ENCODE measurements at places on chromosomes 4 and X.

DNA sequence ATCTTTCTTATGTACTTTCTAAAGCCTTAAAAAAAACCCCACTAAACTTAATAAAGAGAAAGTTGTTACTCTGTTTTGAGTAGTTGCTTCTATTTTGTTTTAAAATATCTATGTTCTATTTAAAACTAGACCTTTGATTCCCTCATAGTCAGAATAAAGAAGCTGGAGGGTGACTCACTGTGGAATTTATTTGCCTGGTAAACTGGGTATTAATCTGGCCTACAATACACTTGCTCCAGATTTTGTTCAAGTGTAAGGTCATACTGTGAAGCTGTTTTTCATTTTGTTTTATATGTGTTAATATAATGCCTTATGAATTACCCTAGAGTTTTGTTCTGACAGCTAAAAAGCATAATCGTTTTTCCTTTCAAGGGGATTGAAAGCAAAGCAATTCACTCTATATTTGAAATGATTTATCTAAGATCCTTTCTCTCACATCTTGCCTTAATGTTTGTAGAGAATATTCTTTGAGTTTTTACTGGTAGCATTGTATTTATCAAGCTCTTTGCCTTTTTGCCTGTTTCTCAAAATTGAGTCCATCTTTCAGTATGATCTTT, 277.4 kb upstream of the PITX2 start:
- no peak for DNase-seq

DNA sequence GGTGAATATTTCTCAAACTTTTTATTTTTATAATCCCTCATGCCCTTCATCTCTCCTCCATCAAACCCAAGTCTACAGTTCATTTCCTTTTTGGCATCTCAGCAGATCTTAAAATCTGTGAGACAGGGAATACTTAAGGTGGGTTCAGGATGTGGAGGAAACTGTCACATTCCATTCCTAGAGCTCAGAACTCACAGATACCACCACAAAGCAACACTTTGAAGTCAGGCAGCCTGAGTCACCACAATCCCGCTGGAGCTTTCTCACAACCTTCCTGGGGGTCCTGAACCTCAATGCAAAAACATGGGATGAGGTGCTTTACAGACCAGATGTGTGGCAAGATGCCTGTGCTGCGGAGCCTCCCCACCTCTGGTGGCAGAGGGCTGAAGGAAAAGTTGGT, 63.2 kb downstream of the HHIP start:
- DNase-seq: peak; percentile 51

DNA sequence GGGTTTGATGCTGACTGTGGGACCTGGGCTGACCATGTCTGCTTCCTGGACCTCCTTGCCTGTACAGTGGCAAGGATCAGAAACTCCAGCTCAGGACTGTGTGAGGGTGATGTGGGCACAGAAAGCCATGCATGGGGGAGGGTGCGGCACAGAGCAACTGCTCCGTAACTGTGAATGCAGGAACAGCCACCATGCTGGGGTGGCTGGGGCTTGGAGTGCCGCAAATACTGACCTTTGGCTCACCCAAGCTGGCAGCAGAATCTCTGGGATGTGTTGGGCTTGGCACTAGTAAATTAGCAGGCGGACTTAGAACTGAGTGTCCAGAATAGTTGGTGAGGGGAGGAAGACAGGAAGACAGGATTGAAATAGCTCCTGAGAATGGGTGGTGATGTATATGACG, 52.0 kb downstream of the DRD5 start:
- no peak for DNase-seq

- no peak for DNase-seq
These were observed 168.5 kb upstream of the MXRA5 start for GRCh38 chrX:3514996-3515395.

- no peak for DNase-seq
These were observed 55.8 kb upstream of the BCOR start for GRCh38 chrX:40153345-40154249.

DNA sequence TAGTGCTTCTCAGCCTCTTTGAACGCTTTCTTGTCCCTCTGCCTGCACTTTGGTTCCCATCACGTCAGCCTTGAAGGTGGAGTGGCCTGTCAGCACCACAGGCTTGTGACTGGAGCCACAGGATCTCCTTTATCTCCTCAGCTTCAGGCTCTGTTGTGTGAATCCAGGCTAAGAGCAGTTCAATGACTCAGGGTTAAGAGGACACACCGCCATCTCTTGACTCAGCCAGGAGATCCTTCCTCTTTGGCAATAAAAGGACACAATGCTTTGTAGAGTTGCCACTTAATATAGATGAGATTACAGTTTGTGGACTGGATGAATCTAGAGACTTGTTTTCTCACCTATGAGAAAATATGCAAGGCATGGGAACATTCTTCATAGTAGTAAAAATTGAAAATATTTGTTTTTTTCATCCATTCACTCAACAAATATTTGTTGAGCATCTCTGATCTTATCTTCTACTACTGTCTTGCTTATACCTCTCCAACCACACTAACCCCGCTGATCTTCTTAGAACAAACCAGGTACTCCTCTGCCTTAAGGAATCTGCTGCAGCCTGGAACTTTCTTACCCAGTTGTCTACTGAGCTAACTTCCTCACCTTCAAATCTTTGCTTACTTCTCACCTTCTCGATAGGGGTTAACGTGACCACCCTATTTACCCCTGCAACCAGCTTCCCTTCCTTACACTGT, 62.3 kb downstream of the UCHL1 start:
- peak; percentile 17 for DNase-seq

GRCh38 chrX:97030947-97031346, 147.2 kb downstream of the RPA4 start:
- DNase-seq: no peak

DNA sequence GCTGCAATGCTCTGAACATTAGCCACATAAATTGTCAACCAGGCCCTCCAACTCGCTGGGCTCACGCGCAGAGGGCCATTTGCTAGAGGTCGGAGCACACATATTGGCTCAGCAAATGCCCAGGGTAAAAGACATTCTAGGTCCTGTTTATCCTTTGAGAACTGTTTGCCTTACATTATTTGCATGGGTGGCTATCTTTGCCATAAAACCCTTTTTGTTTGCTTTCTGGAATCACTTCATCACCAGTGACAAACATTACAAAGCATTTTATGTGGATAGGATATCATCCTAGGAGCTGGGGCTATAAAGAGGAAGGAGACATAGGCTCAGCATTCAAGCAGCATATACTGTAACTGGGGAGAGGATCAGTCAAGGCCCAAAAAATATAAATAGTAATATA, 149.2 kb upstream of the RAI2 start:
- no peak for DNase-seq

DNA sequence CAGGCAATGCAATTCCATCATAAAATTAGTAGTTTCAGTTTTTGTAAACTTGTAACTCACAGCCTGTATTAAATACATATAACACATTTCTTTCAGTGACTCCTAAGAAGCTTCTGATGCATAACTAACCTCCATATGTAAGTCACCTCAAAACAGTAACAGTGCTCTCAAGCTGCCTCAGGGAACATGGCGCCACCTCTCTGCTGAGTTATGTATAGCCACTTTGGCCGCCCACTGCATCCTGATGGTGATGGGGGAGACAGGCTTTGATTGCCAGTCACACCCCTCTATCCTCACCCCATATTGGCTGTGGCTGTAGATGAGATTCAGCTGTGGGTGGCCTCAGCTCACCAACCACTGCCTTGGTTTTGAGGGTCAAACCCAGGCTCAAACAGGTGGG, 54.3 kb downstream of the LRBA start:
- no peak for DNase-seq

DNA sequence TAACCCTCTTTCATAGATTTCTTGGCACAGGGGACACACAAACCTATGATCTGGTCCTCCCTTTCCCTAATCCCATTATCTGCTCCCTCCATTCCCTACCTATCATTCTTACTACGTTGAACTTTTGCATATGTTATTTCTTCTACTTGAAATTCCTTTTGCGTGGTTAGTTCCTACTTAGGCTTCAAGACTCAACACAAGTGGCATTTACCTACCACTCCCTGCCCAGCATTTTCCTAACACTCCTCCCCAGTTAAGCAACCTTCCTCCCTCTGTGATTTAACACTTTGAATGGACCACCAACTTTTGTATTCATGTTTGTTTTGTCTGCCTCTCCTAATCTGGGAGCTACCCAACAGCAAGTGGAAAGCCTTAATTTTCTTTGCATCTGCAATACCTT, 1113.7 kb downstream of the STIM2 start:
- no peak for DNase-seq

- no peak for DNase-seq
These were observed 45.1 kb downstream of the ZGRF1 start for GRCh38 chr4:112591593-112591992.

- no peak for DNase-seq
These were observed 43.1 kb upstream of the MTM1 start for GRCh38 chrX:150525061-150525919.

GRCh38 chr4:148764720-148765119, 322.5 kb upstream of the NR3C2 start:
- no peak for DNase-seq

GRCh38 chr4:162522724-162523123, 358.9 kb upstream of the FSTL5 start:
- no peak for DNase-seq

DNA sequence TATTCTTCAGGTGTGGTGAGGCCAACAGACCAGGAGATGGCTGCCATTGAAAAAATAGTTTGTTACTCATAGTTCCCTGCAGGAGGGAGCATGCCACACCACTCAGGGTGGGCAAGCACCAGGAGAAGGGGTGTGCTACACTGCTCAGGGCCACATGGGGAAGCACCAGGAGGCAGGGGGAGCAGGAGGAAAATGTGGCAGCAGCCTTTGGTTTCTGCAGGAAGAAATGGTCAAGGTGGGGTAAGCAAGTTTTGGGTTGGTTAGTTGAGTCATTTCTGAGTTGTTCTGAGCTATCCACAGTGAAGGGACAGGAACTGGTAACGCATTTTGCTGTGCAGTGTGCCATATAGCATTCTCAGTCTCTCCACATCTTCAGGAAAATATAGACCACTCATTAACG, 23.8 kb downstream of the FGFBP1 start:
- no peak for DNase-seq

DNA sequence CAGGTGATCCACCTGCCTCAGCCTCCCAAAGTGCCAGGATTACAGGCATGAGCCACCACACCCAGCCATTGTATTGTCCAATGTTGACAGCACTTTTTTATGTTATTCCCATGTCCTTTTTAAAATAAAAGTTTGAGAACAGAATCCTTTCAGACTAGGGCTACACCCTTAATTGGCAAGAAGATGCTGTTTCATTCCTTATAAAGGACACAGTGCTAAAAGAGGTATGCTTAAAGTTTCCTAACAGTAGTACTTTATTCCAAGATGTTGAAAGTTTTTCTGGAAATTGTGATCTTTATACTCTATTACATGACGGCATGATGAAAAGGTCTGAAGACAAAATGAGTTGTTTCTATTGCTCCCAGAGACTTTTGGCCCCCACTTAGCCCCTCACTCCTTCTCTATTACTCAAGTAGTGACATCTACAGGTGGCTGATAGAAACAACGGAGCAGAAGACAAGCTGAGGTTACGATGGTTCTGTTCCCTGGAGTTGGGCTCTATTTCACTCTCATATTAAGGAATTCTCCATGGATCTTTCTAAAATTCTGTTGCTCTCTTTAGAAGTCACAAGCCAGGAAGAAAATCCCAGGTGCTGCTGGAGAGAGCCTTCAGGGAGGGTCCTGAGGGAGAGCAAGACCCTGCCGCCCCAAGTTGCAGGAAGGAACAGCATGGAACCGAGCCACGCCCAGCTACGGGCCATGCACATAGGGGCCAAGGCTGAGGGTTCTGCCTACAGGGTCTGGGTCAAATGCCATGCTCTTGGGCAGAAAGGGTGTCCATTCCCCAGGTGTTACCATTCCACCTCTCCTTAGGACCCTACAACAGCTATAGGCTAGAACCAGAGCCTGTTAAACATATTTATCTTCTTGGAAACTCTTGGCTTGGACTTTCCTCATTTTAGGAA, 22.8 kb downstream of the RPL9 start:
- no peak for DNase-seq

GRCh38 chr4:185742766-185743165, 69.2 kb downstream of the SORBS2 start:
- DNase-seq: peak; percentile 82

- no peak for DNase-seq
These were observed 4.5 kb downstream of the GRPEL1 start for GRCh38 chr4:7063362-7063761.

- DNase-seq: peak; percentile 20
These were observed 60.1 kb upstream of the XAGE1B start for GRCh38 chrX:52576946-52577345.

- no peak for DNase-seq
These were observed 327.8 kb upstream of the CXorf51B start for GRCh38 chrX:146481735-146482134.

- no peak for DNase-seq
These were observed 117.6 kb downstream of the TSPAN5 start for GRCh38 chr4:98540803-98541202.

GRCh38 chrX:101507986-101508385, 22.7 kb downstream of the ARMCX4 start:
- no peak for DNase-seq

- no peak for DNase-seq
These were observed 169.9 kb downstream of the ASMT start for GRCh38 chrX:1784773-1785172.

DNA sequence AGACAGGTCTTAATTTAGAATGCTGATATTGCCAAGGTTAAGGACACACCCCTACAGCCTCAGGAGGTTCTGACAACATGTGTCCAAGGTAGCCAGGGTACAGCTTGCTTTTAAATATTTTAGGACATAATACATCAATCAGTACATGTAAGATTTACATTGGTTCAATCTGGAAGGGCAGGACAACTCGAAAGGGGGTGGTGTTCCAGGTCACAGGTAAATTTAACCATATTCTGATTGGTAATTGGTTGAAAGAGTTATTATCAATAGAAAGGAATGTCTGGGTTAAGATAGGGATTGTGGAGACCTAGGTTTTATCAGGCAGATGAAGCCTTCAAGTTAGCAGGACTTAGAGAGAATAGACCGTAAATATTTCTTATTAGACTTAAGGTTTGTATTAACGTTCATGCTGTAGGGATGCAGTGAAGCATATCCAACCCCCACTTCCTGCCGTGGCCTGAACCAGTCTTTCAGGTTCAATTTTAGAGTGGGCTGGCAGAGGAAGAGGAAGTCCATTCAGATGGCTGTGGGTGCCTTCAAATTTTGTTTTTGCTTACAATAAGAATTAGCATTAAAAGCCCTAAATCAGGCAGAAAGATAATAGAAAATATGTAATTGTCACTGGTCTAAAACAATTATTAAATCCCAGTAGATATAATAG, 136.5 kb upstream of the GALNTL6 start:
- no peak for DNase-seq

- no peak for DNase-seq
These were observed 22.0 kb upstream of the ZCCHC4 start for GRCh38 chr4:25290490-25291067.

DNA sequence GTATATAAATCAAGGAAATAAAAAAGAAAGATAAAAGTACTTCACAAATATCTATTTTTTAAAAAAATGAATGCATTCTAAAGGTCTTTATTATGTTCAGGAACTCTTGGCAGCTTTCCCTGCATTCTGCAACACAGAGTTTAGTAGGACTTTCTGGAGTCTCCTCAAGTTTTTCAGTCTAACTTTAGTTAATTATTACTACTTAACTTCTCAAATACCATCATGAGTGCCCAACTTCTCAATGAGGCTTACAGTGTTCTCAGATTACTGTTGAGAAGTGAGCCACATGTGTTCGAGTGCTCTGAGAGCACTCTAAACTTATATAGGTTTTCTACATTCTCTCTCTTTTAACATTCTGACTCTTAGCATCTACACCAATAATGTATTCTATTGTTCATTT, 1852.9 kb upstream of the PCDH10 start:
- no peak for DNase-seq

All from SW480 (cell line).